Activated T-cell treated with anti-CD3 and anti-CD28 coated beads, Interleukin-2, amount 50 U/mL, for 72 hours (primary cell): ENCODE measurements at places on chromosomes 4 and X. TPM values are rescaled to one million over a fixed set of nuclear protein-coding genes. Genes with fewer than 3 reads are reported as not detected.

REPS2 gene
- 0.67 TPM for total RNA-seq

GAGE1 gene
- not detected for total RNA-seq

DNA sequence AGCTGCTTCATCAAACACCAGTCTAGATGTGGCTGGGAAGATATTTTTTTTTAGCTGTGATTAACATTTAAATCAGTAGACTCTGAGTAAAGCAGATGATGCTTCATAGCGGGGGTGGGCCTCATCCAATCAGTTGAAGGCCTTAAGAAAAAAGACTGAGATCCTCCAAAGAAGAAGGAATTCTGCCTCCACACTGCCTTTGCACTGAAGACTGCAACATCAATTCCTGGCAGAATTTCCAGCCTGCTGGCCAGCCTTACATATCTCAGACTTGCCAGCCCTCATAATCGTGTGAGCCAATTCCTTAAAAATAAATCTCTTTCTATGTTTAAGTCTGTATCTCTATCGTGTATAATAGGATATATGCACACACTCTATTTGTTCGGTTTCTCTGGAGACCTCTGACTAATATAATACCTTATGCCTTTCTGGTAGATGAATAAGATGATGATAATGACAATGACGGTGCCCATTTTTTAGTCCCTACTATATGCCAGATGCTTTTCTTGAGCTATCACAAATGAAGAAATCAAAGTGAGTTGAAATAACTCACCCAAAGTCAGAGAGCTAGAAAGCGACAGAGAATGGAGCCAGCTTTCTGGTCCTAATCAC is 66.1 kb upstream of the SOD3 start:
- no peak overlapping the region for H3K4me3 ChIP-seq
- peaks cover 5% of the 10 kb centered on the region for H3K27me3 ChIP-seq
- H3K36me3 ChIP-seq = no peaks in the 10 kb centered on the region
- H3K27ac ChIP-seq = no peak overlapping the region
- H3K4me1 ChIP-seq = no peaks in the 10 kb centered on the region

DNA sequence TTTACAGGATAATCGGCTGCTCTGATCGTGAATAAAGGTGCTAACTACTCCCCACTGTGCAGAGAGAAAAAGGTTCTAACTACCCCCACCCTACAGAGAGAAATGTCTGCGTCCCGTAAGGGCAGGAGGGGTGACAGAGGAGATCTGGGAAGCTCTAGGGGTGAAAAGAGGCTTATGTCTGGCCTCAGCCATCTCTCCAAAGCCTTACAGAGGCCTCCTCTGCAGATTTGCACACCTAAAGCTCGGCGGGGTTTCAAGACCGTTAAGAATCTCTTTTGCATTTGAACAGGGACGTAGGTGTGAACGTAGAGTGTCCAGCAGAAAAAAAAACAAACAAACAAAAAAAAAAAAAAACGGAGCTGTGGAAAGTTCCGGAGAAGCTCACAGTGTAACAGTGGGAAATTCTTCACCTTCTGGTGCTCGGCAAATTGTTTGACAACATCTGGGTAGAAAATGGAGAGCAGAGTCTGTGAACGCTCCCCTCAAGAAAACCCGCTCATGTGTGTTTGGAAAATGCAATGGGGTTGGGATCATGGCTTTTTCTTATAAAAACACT is 161.0 kb downstream of the SHOX start:
- H3K27me3 ChIP-seq = peaks cover 22% of the 10 kb centered on the region
- no peak overlapping the region for H3K4me3 ChIP-seq
- no peaks in the 10 kb centered on the region for H3K4me1 ChIP-seq
